ENCODE measurements at places on chromosomes 7 and 10. TPM values are rescaled to one million over a fixed set of nuclear protein-coding genes. Genes with fewer than 3 reads are reported as not detected.

- DNase-seq, result no peak
Measured at GRCh38 chr7:73969991-73970390, 58.0 kb upstream of the ELN start.

DNA sequence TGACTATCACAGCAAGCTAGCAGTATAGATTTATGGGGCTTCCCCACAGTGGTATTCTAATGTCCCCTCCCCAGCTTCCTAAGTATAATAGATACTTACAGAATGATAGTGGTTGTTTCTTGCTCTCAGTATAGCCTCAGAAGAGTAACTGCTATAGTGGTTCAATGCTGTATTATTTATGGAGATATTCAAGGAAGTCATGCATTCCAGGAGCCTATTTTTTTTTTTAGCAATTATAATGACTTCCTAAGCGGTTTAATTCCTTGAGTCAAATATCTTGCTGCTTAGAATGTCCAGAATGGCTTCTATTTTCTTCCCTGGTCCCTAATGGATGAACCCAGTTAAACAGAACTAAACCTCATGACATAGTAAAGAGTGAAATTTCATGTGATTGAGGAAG lies 451.5 kb upstream of the SEMA3D start:
- no peak for DNase-seq

GRCh38 chr10:17435187-17435586 lies 19.2 kb downstream of the ST8SIA6 start:
- no peak for DNase-seq

GRCh38 chr10:1044146-1044545 lies 4.8 kb downstream of the IDI1 start:
- no peak for DNase-seq

DNA sequence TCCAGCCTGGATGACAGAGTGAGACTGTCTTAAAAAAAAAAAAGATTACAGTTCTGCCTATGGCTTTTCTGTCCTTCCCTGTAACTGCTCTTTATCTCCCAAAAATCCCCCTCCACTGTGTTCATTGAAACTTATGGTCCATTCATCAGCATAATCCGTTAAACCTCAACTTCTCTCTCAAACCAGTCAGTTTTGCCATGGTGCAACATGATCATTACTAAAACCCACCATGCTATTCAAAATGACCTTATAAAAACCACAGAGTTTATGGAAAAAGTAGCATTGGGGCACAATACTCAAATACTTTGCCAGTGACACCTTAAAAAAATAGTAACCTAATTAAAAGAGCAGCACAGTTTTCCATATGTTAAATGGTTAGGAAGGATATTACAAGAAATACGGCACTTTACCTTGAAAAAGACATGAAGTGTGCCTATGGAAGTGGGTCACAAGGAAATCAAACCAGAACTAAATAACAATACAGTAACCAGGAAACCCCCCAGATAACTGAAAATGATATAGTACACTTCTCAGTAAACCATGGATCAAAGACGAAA lies 74.0 kb upstream of the ST8SIA6 start:
- no peak for DNase-seq

GRCh38 chr10:98340940-98341310 lies 72.9 kb upstream of the LOXL4 start:
- DNase-seq, result no peak

DNA sequence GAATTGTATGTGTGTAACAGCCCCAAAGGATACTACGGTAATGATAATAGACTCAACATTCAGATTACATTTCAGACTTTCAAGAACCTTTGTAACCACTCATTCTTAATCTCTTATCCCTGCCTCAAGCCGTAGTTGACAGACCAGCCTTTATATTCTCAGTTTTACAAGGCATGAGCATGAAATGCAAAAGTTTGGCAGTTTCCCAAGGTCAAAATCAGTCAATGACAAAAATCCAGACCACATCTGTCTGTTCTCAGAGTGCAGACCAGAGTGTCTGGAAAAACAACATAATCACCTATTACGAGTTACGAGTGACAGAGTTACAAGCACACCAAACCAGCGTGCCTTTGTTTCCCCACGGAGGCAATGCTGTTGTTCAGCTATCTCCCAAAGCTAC lies 178.6 kb upstream of the LRGUK start:
- no peak for DNase-seq

GRCh38 chr7:128092221-128092620 lies 61.0 kb upstream of the LRRC4 start:
- no peak for DNase-seq

DNA sequence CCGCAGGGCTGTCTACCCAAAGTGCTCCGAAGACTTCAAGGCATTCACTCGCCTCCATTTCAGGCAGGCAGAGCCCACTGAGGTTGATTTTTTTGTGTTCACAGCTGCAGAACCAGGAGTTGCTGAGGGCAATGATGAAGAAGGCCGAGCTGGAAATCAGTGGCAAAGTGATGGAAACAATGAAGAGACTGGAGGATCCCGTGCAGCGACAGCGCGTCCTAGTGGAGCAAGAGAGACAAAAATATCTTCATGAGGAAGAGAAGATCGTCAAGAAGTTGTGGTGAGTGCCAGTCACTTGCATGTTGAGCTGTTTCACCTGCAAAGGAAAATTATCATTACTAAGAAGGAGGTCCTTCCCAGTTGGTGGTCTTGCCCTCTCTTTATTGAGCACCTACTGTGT lies 210.5 kb downstream of the ARHGAP21 start:
- DNase-seq, result no peak

DNA sequence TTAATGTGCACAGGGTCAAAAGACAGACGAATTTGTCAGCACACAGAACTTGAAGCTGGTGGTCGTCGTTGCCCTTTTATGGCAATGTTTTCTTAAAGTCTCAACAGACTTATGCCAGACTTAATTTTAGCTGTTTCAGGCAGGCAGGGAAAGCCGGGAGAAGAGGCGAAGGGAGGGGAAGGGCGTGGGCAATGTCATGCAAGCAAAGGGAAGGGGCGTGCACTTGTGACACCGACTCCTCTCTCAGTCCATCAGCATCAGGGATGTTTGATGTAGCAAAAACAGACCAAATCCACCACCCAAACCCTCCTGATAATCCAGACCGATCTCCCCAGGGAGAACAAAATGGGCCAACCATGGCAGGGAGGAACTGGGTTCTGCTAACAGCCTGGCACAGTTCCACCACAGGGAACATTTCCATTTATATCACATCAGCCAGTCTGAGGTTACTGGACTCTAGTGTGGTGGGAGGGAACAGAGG lies 118.1 kb upstream of the RHEB start:
- no peak for DNase-seq

The HOXA13 gene
- polyA plus RNA-seq, result 0.01 TPM

The BTBD16 gene
- 0.92 TPM for polyA plus RNA-seq

The SH3PXD2A gene
- 28.3 TPM for polyA plus RNA-seq

The PRKAR1B gene
- 9.6 TPM for polyA plus RNA-seq

The CYP3A4 gene
- polyA plus RNA-seq, result 13.6 TPM

The NKX2-3 gene
- 10.0 TPM for polyA plus RNA-seq

All from small intestine (tissue), 16 donors.